Upper lobe of right lung (tissue), 1 donor: ENCODE measurements at places on chromosomes 1 and 21. TPM values are rescaled to one million over a fixed set of nuclear protein-coding genes. Genes with fewer than 3 reads are reported as not detected.

The ATP8B2 gene
- total RNA-seq = 35.2 TPM

The NBPF15 gene
- total RNA-seq = 42.5 TPM

The LEFTY2 gene
- 2.2 TPM for total RNA-seq

The AGMAT gene
- not detected for total RNA-seq

The LIN9 gene
- 4.6 TPM for total RNA-seq

DNA sequence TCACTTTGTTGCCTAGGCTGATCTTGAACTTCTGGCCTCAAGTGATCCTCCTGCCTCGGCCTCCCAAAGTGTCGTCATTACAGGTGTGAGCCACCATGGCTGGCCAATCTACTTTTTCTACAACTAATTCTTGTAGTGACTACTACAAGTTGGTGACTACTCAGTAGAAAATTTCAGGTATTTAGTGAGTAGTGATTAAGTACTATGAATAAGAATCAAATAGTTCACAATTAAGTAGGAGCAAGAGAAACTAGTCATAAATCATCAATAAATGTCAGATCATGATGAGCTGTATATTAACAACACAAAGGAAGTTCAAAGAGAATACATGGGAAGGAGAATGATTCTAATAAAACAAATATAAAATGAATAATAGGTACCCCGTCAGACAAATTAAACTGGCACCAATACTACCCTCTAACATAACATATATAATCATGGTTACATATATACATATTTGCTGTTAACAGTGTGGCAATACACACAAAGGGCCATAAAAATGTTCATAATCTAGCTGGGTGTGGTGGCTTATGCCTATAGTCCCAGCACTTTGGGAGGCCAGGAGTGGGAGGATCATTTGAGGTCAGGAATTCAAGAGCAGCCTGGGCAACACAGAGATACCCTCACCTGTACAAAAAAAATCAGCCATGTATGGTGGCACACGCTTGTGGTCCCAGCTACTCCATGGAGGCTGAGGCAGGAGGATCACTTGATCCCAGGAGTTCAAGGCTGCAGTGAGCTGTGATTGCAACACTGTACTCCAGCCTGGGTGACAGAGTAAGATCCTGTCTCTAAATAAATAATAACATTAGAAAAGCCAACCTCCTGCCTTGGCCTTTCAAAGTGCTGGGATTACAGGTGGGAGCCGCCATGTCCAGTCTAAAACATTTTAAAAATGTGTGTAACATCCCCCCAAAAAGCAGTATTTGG lies 19.1 kb downstream of the YY1AP1 start:
- no peak overlapping the region for H3K27ac ChIP-seq
- peaks cover 97% of the 10 kb centered on the region for H3K36me3 ChIP-seq
- DNase-seq = no peak
- H3K4me1 ChIP-seq = no peaks in the 10 kb centered on the region
- H3K27me3 ChIP-seq = no peaks in the 10 kb centered on the region

- H3K4me1 ChIP-seq = no peaks in the 10 kb centered on the region
- H3K36me3 ChIP-seq = peaks cover 5% of the 10 kb centered on the region
- no peak for DNase-seq
These were observed 111.9 kb upstream of the RAVER2 start for GRCh38 chr1:64632936-64633335.

DNA sequence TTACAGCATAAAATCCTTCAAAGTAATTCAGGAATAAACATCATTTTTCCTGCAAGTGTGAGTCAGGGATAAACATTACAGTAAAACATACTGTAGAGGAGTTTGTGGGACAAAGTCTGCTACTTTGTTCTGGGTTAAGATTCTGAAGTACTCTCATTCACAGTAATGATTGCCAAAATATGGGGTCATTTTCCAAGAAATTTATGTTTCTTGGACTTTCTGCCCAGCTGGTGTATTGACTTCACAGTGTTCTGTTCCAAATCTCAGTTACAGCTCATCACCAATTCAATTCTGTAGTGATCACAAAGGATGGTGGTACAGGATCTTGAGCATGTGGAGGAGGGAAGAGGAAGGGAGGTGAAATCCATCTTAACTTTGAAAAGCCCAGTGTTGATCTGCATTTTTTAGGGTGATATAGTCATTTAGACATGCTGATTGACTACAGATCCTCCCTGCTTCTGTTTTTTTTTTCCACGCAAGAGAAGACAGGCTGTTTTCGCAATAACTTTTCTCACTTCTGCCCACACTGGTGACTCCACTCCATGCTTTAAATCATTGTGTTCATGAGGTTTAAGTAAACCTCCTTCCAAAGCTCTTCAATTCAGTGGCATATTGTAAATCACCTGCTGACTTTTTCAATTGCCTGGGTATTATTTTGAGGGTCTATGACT lies 60.4 kb upstream of the C1orf53 start:
- no peak for DNase-seq
- no peak overlapping the region for H3K27ac ChIP-seq
- no peak overlapping the region for H3K4me3 ChIP-seq

DNA sequence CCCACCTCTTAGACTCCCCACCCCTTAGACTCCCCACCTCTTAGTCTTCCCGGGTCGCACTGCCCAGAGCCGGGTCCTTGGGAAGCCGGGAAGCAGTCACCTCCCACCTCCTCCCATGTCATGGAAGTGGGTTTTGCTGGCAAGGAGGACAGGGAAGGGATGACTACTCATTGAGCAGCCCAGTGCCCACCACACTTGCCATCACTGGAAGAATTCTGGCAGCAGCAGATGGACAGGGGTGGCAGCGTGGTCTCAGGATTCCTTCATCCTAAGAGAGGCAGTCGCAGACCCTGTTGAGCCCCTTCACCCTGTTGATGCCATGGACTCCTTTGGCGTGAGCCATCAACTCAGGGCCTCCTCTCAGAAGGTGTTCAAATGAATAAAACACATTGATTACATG lies 140.8 kb downstream of the PGBD5 start:
- H3K27ac ChIP-seq = no peak overlapping the region
- no peaks in the 10 kb centered on the region for H3K4me1 ChIP-seq
- H3K36me3 ChIP-seq = peaks cover 4% of the 10 kb centered on the region
- no peaks in the 10 kb centered on the region for H3K27me3 ChIP-seq
- DNase-seq = peak; percentile 32

DNA sequence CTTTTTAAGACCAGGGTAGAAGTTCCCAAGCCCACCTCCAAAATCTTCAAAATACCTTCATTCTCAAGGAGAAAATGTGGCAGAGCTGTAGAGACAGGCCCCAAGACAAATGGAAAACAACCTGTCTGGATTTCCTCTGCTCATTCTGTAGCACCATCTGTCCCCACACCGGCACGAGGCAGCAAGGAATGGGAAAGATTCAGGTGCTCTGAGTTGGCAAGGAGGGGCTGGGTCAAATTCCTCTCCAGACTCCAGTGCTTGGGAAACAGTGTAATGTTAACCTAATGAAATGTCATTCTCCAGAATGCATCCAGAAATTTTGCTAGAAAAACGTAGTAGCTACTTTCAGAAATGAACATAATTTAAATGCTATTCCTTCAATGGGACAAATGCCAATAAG lies 9.3 kb downstream of the PABPC4 start:
- peaks cover 100% of the 10 kb centered on the region for H3K36me3 ChIP-seq
- peaks cover under 1% of the 10 kb centered on the region for H3K4me1 ChIP-seq
- no peak for DNase-seq
- H3K4me3 ChIP-seq = no peak overlapping the region
- H3K27me3 ChIP-seq = no peaks in the 10 kb centered on the region

DNA sequence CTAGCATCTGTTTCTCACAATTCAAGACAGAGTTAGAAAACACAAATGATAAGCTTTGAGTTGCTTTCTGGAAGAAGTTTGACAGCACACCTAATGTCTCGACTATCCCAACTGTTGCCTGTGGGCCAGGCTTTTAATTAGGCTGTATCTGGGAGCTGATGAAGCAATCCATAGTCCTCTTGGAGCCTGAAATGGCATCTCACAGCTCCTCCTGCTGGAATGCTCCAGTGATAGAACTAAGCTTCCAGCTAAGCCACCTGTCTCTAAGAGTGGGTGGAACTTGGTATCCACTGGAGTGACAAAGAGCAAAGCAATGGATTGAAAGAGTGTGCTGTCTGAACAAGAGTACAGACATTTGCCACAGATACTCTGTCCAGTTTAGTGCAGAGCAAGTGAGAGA lies 605.3 kb upstream of the NR5A2 start:
- H3K36me3 ChIP-seq = no peaks in the 10 kb centered on the region
- no peak for DNase-seq
- H3K4me1 ChIP-seq = no peaks in the 10 kb centered on the region

DNA sequence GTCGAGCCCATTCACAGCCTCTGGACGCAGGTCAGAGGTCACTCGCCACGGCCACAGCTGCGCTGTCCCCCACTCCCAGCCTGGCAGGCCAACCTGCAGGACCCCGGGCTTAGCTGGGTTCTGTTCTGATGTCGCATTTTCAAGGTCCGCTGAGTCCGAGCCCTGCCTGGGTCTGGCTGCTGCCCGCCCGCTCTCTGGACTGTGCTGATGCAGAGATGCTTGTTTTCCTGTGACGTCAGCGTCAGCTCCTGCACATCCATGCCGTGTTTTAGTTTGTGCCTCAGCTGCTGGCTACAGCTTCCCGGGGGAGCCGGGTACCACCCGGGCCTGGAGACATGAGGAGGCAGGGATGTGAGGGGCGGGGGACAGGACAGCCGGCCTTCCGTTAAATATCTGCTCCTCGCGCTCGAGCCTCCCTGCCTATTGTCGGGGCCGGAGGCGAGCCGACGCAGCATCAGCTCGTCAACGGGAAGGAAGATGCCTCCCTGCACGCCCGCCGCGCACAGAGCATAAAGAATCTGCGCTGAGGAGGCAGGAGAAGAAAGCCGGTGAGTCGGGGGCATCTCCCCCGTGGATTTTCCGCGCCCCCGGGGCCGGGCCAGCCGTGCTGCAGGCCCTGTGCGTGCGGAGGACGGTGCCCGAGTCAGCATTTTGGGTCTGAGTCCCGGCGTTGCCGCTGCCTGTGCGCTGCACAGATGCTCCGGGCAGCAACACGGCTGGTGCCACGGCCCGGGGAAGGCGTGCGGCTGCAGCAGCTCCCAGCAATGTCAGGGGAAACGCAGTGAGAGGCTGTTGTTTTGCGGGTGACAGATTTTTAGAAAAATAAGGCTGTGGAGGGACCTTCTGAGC lies 23.4 kb downstream of the PRKCZ start:
- no peaks in the 10 kb centered on the region for H3K27me3 ChIP-seq
- DNase-seq = no peak
- H3K36me3 ChIP-seq = peaks cover 4% of the 10 kb centered on the region
- no peak overlapping the region for H3K4me3 ChIP-seq
- H3K4me1 ChIP-seq = no peaks in the 10 kb centered on the region
- H3K27ac ChIP-seq = no peak overlapping the region

DNA sequence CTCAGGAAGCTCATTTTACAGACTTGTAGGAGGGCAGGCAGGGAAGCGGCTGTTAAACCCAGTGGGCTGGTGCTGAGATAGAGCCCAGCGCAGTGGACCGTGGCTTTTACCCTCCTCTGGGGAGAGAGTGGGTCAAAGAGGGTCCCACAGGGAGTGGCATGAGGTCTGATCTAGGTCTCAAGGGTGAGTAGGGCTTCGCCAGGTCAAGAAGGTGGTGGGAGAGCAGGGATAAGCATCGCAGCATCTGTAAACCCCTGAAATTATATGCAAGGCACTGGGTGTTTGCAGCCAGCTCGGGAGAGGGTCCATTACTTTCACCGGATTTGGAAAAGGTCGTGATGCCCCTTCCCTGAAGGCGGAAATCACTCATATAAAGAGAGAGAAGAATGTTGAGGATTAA lies 89.1 kb downstream of the ZSCAN20 start:
- no peak overlapping the region for H3K4me3 ChIP-seq
- H3K36me3 ChIP-seq = no peaks in the 10 kb centered on the region
- no peak for DNase-seq
- no peaks in the 10 kb centered on the region for H3K27me3 ChIP-seq

DNA sequence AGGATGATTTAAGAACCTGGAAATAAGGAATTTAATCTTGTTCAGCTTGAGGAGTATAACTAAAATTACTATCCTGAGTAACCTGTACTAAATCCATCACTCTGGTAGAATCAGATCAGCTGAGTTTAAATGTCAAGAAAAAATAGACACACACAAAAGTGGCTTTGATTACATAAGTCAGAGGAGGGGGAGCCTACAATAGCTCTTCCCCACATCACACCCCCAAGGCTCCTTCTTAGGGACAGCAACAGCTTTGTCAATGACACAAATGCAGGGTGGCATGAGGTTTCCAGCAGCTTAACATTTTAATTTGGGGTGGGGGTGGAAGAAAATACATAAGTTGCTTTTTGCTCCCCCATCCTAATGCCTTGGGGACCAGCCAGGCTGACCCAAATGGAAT lies 12.6 kb upstream of the NUP210L start:
- DNase-seq = no peak
- H3K27me3 ChIP-seq = no peaks in the 10 kb centered on the region
- H3K4me3 ChIP-seq = no peak overlapping the region
- H3K4me1 ChIP-seq = no peaks in the 10 kb centered on the region
- peaks cover 100% of the 10 kb centered on the region for H3K36me3 ChIP-seq
- no peak overlapping the region for H3K27ac ChIP-seq

GRCh38 chr1:16165073-16165364 lies 9.2 kb upstream of the EPHA2 start:
- peaks cover 8% of the 10 kb centered on the region for H3K4me1 ChIP-seq
- no peaks in the 10 kb centered on the region for H3K36me3 ChIP-seq
- no peak for DNase-seq
- H3K27ac ChIP-seq = no peak overlapping the region
- H3K4me3 ChIP-seq = no peak overlapping the region

GRCh38 chr1:12549460-12550349 lies 68.3 kb downstream of the DHRS3 start:
- H3K36me3 ChIP-seq = no peaks in the 10 kb centered on the region
- peak; percentile 64 for DNase-seq
- H3K4me1 ChIP-seq = peaks cover 34% of the 10 kb centered on the region
- H3K27ac ChIP-seq = peak overlapping the region; percentile 51

DNA sequence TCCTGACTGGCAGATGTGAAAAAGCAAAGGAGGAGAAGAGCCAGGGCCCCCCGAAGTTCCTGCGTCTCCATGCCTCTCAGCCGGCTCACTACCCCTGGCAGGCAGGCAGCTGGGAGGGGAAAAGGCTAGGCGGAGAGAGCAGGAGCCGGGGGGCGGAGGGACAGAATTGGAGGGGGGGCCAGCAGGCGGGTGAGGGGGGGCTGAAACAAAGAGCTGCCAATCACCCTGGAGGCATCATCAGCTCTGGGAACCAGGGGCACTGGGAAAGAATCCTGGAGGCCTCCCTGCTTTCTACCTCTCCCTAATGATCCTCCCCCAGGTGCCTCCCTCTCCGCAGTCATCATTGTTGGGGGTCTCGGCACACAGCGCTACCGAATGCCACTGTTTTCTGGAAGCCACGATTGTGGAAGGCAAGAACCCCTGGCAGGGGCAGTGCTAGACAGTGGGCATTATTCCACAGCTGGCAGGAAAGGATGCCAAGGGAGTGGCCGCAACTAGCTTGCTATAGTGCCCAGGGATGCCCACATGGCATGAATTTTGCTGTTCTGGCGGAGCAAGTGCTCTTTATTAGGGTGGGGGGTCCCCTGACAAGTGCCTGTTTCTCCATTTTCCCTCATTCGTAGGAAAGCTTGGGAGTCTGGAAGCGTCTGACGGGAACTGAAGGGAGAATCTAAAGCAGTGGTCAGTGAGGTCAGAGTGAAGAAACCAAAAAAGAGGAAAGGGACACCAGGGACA lies at the start of gene THBS3:
Gene THBS3 (minus strand): TSS at position 92 of the 735 bp plus-strand sequence. CDS start 21 bp downstream, at position 71.
- H3K4me1 ChIP-seq = peaks cover 28% of the 10 kb centered on the region
- H3K36me3 ChIP-seq = no peaks in the 10 kb centered on the region
- no peak for DNase-seq
- no peaks in the 10 kb centered on the region for H3K27me3 ChIP-seq

GRCh38 chr1:39131940-39132339 lies 72.6 kb upstream of the MACF1 start:
- no peaks in the 10 kb centered on the region for H3K27me3 ChIP-seq
- H3K4me1 ChIP-seq = peaks cover 64% of the 10 kb centered on the region
- no peak overlapping the region for H3K4me3 ChIP-seq
- no peaks in the 10 kb centered on the region for H3K36me3 ChIP-seq
